ENCODE measurements at places on chromosomes 2 and 18.

GRCh38 chr2:236758406-236758805 is 188.8 kb downstream of the ACKR3 start:
- DNase-seq = no peak

- no peak for DNase-seq
These were observed 108.6 kb upstream of the GPC1 start for GRCh38 chr2:240326886-240327285.

- no peak for DNase-seq
These were observed 8.0 kb upstream of the GALNT1 start for GRCh38 chr18:35573531-35573930.

DNA sequence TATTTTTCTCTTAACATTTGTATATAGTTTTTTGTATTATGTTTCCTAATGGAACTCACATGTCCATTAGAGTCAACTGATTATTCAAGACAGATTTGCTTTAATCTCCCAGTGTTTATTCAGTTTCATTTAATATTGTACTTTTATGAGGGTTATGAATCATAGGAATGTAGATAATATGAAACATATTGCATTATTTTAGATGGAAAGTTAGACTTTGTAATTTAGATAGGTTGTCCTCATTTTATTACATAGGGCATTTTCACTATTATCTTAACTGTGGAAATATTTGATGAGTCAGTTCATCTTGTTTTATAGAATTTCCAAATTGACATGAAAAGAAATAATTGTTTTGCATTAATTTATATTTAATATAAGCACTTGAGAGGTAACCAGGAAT is 240.8 kb downstream of the PLCL1 start:
- no peak for DNase-seq

DNA sequence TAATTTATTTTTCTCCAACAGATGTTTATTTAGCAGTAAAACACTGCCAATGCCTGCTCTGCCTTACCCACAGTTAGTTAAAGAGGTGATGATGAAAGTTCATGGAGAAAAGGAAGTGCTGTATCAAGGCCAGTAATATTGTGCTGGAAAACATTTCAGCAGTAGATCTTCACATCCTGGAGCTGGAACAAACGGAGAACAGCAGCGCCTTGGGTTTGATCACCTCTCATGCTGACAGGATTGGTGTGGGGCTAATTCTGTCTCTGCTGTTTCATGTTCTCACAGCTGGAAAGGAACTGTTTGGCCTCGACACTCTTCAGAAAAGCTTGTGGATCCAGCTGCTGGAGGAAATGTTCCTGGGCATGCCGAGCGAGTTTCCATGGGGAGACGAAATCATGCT is 61.5 kb upstream of the RPE start:
- DNase-seq = no peak

DNA sequence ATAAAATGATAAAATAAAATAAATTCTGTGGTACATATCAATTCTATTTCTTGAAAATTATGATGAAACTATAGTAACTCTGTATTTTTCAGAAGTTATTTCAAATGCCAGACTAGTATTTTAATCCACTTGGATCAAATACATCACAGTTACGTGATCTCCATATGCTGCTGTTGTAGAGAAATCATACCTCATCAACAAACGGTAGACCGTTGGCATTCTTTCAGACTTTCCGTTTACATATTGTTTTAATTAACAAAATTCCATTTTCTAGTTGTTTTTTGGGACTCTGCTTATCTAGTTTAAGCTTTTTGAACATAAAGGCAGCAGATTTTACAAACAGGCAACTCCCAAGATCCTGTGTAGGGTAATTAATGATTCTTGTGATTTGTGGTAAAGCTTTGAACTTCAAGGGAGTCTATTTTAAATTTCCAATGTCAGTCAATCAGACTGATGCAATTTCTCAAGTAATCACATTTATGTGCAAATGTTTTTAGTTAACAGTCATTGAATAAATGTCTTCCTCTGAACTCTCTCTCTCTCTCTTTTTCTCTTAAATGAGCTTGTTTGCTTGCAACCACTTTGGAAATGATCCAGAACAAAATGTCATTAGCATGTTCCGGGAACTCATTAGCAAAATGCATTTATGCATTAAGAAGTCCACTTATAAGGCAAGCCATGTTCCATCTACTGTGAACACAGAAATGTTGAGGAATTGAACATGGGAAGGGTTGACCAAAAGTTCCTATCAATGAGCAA is 31.8 kb downstream of the NYAP2 start:
- no peak for DNase-seq

DNA sequence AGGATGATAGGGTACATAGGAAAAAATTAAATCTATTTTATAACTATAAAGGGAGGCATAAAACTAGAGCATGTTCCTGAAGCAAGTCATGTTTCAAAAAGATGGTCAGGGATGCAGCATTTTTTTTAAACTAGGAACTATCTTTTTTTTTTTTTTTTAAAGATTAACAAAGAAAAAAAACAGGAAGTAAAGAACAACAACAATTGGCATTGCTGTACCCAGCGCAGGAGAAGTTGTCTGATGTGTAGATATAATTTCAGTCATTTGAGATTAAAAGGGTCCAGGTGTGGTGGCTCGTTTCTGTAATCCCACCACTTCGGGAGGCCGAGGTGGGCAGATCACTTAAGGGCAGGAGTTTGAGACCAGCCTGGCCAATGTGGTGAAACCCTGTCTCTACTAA is 41.5 kb downstream of the PMAIP1 start:
- DNase-seq = no peak

DNA sequence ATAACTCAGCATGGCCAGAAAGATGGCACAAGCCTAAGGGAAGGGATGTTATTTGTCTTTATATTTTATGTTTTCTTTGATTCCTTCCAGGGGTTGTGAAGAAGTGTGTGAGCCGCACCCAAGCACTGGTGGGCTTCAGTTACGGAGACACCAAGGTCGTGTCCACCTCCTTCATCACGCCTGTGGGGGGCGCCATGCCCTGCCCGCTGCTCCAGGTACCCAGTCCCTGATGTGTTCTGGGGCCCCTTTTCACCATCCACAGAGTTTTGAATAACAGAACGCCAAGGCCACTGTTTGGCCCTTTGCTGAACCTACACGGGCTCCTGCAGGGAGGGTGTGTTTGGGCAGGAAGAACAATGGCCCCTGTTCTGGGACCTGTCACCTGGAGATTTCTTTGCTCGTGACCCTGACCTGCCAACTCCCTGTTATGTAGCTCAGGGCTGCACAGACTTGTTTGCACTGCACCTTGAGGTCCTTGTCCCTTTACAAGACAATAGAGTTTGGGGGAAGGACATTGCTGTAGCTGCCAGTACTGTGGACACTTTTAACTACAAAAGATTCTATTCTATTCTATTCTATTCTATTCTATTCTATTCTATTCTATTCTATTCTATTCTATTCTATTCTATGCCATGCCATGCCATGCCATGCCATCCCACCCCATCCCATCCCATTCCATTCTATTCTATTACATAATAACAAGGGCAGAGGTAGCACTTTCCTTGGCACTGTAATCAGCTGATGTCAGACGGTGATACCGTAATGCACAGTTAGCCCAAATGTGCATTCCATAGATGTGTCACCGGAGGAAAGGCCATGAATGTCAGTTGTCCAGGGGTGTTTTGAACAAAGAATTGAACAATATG is 48.2 kb upstream of the CNGA3 start:
- no peak for DNase-seq

DNA sequence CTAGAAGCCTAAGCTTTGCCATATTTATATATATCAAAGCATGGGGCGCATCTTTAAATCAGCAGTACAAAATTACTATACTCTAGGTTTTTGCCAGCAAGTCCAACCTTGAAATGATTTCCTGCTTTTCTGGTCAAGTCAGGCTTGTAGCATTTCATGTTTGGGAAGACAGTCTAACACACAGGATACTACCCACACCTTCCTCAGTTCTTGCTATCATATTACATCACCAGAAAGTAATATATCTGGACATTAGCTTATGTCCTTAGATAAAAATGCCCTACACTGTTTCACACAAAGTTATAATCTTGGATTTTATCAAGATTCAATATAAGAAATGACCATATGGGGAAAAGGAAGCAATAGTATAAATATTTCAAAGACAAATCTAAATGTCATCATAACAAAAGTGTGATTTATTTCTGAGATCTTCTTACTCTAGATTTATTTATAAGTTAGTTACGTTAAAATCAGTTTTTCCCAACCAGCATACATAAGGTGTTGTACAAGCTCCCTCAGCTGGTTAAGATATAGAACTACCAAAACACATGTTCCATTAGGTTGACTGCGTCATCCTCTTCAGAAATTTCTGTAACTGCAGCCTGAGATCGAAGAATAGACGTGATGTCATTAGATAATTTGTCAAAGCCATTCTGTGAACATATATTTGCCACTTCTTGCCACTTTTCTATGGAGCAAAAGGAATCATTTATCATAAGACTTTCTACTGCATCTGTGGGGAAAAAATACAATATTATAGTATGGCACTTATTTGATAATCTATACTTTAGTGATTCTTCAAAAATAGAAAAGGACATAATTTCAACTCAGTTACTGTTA is 56.6 kb downstream of the CLHC1 start:
- no peak for DNase-seq

DNA sequence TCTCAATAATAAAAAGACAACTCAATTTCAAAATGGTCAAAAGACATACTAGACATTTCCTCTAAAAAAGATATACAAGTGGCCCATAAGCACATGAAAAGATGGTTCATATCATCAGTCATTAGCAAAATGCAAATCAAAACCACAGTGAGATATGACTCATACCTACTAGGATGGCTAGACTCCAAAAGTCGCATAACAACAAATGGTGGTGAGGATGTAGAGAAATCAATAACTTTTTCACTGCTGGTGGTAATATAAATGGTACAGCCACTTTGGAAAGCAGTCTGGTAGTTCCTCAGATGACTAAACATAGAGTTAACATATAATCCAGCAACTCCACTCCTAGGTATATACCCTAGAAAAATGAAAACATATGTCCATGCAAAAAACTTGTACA is 242.3 kb upstream of the NOL4 start:
- DNase-seq = no peak

- no peak for DNase-seq
These were observed 3.6 kb downstream of the LRRTM1 start for GRCh38 chr2:80300954-80301353.

- DNase-seq = no peak
These were observed 5.1 kb upstream of the ASB1 start for GRCh38 chr2:238421695-238422035.

- DNase-seq = no peak
These were observed 12.6 kb downstream of the FN1 start for GRCh38 chr2:215423234-215423633.

GRCh38 chr2:17460371-17461086 is 57.7 kb downstream of the RAD51AP2 start:
- no peak for DNase-seq

DNA sequence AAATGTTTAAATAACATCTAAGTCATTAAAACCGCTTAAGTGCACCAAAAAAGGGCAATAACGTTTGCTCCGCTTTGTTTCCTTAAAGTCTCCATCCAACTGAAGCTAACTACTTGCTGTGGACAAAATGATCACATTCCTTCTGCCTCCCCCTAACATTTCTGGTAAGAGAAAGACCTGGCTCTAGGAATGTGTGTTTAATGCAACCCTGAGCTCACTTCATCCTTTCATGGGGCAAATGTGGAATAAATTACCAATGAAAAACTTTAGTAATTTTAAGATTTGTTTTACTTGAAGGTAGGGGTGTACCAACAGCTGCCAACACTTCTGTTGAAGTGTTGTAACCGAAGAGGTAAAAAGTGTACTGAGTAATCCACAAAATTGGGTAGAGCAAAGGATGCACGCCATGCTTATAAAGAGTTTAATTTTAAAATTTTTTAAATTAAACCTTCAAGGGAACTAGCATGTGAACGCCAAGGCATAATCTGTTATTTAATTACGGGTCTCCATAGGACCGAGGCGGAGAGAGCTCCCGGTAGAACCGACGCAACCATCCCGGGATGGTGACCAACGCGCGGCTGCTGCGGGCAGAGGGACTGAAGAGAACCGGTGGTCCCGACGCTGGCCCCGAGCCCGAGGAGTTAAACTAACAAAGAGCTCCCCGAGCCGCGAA is 1.1 kb downstream of the HNRNPLL start:
- no peak for DNase-seq

DNA sequence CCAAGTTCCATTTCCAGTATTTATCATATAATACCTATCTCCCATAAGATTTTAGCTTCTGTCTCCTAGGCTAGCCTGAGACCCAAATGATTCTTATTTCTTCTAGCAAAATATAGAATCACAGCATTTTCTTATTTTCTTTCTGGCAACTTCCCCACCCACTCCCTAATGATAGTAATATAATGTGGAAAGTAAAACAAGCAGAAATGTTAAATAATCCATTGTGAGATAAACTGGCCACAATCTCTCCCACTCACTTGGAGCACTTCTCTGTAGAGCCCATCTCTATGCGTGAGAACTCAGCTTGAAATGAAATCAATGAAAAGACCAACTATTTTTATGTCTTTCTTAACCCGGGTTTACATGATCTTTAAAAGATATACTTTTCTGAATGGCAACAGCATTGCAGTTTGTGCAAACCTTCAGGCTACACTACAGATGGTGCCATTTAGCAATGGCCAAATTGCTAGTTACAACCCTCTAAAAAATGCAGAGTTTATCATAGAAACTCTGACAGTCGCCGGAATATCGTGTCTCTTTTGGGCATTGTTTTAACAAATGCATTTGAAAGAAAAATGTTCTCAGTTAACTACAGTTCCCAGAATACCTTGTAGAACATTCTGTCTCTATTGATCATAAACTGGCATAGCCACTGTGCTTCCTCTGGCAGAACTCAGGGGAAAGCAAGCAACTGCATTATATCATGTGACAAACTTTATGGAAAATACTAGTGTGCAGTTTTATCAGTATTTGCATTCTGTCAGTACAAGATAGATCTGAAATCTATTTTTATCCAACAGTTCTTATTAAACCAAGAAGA is 1407.4 kb upstream of the ZEB2 start:
- no peak for DNase-seq

GRCh38 chr2:30765876-30766470 is 41.3 kb downstream of the CAPN13 start:
- no peak for DNase-seq

- no peak for DNase-seq
These were observed 136.0 kb upstream of the SERTAD2 start for GRCh38 chr2:64789466-64790320.

- DNase-seq = no peak
These were observed 223.0 kb downstream of the RND3 start for GRCh38 chr2:150264442-150264841.

GRCh38 chr2:188765522-188766470 is 208.4 kb upstream of the COL3A1 start:
- DNase-seq = peak; percentile 6

GRCh38 chr2:165893556-165893955 is 60.0 kb downstream of the TTC21B start:
- no peak for DNase-seq

DNA sequence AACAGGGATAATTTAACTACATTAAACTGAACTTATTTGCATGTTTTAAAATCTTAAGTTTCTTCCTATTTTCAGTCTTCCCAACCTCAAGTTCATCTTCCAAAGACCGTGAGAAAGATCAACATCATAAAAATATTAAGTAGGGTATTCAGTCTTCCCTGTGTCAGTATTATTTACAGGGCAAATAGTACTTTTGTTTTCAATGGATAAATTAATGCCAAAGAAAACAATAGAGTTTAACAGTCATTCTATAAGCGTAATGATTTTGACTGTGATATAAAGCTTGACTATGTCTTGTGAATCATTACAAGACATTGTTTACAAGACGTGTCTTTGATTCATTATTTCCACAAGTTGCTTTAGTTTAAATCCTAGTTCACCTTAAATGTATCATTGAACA is 48.0 kb upstream of the NRXN1 start:
- no peak for DNase-seq

GRCh38 chr2:135798762-135799161 is 38.2 kb downstream of the LCT start:
- no peak for DNase-seq

- DNase-seq = no peak
These were observed 241.2 kb downstream of the CYP26B1 start for GRCh38 chr2:71906357-71906973.
